ENCODE measurements at places on chromosomes 11 and 22.

- no peak for DNase-seq
Measured at GRCh38 chr22:40414838-40415505, 44.6 kb downstream of the SGSM3 start.

DNA sequence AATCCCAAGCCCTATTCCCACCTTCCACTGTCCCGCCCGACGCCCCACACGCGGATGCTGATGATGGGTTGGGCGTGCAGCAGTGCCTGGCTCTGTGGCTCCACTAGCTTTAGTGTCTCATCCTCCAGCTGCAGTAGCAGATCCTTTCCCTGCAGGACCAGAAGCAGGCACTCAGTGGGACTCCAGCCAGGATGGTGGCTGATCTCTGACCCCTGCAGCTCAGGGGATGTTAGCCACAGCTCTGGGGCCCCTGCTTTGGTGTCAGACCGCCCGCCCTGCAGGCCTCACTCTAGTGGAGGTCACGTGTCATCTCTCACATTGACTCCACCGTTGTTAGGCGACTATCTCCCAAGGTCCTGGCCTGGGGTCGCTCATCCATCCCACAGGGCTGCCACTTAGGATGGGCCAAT, 11.8 kb downstream of the SMPD1 start:
- no peak for DNase-seq

DNA sequence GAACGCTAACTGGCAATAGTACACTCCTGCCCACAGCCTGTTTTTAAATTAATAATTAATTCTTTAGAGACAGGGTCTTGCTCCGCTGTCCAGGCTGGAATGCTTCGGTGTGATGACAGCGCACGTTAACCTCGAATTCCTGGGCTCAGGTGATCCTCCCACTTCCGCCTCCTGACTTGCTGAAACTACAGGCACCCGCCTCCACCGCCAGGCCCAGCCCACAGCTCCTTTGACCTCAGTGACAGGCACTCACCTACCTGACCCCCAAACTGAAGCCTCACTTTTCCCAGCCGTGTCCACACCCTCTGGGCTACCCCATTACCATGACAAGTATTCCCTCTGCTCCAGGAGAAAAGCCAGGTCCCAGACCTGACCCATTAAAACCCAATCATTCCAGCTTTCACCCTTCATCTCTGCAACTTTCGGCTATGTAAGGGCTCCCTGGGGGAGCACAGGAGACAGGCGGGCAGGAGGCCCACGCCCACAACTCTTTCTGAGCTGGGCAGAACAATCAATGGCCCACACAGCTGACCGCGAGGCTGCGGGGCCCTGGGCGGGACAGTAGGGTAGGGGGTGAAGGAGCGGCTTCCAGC, 730 bp downstream of the LMNTD2 start:
- DNase-seq, result no peak

GRCh38 chr11:131591051-131591461, 220.6 kb downstream of the NTM start:
- no peak for DNase-seq

- DNase-seq, result no peak
Measured at GRCh38 chr22:44338906-44339305, 26.2 kb upstream of the SHISAL1 start.

DNA sequence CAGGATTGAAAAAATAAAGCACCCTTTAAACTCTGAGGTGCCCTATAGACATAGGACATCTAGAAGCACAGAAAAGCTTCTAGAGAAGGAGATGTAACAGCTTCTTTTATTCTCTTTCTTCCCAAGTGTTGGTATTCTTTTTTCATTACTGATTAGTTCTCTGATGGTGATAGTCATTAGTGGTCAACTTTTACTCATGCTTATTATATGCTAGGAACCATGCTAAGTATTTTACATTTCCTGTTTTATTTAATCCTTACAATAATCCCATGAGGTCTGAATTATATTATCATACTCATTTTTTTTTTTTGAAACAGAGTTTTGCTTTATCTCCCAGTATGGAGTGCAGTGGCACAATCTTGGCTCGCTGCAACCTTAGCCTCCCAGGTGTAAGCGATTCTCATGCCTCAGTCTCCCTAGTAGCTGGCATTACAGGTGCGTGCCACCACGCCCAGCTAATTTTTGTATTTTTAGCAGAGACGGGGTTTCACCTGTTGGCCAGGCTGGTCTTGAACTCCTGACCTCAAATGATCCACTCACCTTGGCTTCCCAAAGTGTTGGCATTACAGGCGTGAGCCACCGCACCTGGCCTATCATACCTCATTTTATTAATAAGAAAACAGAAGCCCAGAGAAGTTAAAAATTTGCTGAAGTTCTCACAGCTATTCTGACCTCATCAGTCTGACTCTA, 3.0 kb downstream of the C11orf52 start:
- DNase-seq, result no peak

- no peak for DNase-seq
Measured at GRCh38 chr11:10298342-10298741, 4.3 kb upstream of the SBF2 start.

Measured in BJ (cell line).